Heart left ventricle (tissue), 16 donors: ENCODE measurements at places on chromosomes 12 and 14.

- DNase-seq = no peak
Observed at GRCh38 chr14:90105756-90106155, 44.0 kb downstream of the KCNK13 start.

DNA sequence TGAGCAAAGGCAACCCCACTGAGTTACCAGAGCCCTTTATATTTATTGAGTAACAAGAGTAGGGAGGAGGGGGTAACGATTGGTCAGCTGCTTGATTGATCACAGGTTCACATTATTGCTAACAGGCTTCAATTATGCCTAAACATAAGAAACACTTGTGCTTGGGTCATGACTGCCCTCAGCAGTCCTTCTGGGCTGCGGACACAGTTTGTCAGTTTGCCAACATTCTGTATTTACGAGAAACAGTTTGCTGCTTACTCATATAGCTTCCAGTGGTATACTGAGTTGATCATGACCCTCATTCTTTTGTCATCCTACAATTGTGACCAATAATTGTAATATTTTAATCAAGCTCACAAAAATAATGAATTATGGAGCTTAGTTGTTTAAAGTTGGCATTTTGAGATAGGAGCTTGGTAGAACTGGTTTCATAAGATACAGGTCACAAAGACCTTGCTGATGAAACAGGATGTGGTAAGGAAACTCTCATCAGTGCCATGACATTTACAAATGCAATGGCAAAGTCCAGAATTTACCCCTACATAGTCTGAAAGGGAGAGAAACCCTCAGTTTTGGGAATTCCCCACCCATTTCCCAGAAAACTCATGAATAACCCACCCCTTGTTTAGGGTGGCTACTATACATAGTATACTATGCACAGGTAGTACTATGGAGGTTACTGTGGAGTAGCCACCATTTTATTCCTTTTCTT is 1421.0 kb upstream of the FLRT2 start:
- DNase-seq = no peak

DNA sequence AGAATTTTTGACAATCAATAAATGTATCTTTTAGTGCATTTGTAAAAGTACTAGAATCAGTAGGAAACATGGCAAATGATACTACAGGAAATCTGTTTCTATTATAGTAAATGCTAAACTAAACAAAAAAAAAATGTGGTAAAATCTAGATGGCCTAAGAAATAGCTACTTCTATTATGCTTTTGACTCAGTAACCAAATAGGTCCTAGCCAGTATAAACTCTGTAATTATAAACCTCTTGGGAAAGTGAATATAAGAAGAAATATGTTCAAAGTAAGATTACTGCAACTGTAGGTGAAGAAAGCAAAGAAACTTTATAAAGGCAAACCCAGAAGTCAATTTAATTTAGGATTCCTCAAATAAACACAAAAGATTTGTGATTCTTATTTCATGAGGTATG is 581.2 kb downstream of the LRFN5 start:
- DNase-seq = no peak

DNA sequence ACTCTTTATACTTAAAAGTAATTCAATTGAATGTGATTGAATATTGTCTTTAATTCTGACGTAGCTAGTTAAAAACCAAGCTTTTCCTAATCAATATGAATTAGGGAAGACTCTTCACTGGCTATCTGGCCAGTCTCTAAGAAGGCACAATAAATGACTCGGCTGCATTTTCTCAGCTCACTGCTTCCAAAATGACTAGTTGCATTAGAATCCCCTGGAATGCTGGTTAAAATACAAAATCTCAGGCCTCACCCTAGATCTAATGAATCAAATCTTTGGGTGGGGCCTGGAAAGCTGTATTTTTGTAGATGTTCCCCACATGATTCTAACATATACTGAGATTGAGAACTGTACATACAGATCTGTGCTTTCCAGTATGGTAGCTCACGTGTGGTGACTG is 242.1 kb downstream of the CHST11 start:
- DNase-seq = no peak

DNA sequence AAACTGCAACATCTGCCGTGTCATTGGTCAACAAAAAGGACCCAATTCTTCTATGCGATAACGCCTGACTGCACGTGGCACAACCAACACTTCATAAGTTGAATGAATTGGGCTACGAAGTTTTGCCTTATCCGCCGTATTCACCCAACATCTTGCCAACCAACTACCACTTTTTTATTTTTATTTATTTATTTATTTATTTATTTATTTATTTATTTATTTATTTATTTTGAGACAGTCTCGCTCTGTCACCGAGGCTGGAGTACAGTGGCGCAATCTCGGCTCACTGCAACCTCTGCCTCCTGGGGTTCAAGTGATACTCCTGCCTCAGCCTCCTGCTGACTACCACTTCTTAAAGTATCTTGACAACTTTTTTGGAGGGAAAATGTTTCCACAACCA is 127.4 kb downstream of the RASSF9 start:
- no peak for DNase-seq

DNA sequence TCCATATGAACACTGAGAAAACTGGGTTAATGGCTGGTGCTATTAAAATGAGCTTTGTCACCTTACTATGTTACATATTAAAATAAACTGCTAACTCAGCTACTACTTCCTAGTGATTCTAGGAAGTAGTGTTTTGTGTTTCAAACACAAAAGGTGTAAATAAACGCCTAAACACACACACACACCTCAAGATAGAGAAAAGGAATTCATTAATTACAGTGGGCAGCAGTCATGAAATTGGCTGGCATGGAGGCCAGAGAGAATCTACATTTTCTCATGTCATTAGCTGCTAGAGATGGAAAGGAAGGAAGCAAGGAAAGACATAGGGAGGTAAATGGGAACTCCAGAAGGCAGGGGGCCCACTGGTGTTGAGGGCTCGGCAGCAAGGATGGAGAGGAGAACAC is 787 bp upstream of the PRMT5 start:
- no peak for DNase-seq

DNA sequence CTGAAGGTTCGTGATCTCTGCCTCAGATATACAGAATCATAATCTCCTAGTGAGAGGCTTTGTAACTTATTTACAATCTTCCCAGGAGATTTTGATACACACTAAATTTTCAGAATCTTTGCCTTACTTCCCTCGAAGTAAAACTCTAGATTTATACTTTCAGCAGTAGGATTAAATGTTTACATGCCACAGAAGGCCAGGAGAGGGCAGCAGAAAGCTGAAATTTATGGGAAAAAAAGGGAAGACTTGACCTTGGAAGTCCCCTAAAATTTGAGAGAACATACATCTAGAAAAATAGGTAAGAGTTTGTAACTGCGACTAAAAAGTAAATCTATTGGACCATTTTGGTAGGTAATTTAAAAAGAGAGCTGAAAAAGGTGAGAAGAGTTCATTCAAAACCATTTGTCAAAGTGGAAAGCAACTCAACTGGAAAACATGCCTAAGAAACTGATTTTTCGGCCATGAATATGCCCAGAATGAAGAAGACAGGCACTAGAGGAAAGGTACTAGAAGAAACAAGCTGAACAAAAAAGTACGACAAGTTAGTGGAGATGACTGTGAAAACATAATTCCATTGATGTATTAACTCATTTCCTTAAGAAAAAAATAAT is 242.0 kb upstream of the MDGA2 start:
- DNase-seq = no peak

DNA sequence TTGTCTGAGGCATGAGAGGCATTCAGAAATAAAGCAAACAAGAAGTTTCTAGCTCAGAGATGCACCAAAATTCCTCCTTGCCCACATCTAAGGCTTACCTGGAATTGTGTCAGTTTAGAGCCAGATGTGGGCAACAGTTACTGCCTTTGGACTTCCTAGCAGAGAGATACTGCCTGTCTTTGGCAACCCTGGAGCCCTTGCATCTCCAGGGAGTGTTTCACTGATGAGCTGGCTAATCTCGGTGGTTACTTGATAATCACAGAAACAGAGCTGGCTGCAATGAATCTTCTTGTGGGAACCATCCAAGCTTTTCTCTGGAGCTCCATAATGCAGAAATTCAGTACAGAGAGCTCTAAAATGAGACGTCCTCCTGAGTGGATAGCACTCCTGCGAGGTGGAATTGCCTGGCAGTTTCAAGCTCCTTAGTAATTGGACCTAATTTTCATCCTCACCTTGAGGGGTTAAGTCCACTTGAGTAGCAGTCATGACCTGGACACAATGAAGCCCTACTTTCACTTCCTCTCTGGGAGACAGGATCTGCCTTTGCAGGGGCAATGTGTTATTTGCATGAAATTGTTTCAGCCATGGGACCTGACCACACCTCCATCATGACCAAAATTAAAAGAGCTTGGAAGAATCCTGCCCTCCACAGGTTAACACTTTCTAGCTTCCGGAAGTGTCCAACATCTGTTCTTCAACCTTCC is 108.8 kb upstream of the ARHGAP5 start:
- DNase-seq = no peak

DNA sequence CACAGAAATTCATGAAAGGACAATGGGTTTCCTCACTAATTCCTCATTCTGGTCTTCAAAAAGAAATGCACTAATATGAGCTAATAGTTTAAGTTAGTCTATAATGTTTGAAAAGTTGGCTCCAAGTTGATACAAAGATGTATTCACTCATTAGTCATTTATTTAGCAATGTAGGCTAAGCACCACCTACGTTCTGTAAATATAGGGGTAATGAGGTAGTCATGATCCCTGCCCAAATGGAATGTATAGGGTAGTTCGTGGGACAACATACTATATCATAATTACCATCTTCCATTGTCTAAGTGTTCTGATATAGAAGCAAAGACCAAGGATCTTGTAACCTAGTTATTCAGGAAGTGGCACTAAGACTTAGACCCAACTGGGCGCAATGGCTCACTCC is 86.5 kb downstream of the DIO2 start:
- DNase-seq = no peak

DNA sequence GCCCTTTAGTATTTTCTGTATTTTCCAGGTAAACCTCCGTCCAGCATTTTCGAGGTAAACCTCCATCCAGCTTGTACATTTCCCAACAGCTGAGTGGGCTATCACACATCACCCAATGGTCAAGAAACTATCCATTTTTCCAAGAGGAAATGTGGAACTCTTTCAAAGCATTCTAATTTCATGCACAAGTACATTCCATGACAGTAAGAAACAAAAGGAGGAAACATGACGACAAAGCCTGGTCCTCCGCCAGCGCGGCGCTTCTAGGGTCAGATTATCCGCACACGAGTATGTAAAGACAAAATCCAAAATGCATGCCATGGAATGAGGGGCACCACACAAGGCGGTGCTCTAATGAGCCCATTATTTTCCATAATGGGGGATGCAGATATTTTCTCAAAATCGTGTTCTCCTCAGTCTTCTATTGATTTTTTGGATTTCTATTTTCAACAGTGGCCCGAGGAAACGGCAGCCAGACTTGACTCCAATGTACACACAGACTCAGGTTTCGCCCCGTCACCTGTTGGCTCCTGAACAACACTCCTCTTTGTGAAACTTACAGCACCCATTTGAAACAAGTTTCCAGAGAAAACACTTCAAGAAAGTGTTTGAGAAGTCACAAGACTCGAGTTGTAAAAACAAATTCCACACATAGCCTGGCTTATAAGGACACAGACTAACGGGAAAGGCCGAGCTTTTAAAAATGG is 107.4 kb downstream of the PRICKLE1 start:
- peak; percentile 76 for DNase-seq

- no peak for DNase-seq
Observed at GRCh38 chr14:50007123-50007903, 109.1 kb downstream of the VCPKMT start.

- DNase-seq = no peak
Observed at GRCh38 chr14:99531251-99532096, 50.3 kb downstream of the CCNK start.

DNA sequence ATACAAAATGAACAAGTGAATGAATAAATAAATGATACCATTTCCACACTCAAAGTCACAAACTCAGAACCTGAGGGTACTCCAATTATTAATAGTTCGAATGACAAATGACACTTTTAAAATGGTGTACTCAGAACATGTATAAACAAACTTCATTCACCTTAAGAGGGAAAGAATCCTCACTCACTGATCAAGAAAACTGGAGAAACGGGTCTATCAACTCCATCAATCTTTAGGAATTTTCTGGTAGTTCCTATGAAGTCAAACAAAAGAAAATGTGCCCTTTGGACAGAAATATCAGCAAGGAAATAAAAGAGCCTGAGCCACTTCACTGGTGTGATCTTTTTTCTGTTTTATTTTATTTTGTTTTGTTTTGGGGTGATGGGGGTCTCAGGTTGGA is 5.2 kb upstream of the NRDE2 start:
- no peak for DNase-seq

DNA sequence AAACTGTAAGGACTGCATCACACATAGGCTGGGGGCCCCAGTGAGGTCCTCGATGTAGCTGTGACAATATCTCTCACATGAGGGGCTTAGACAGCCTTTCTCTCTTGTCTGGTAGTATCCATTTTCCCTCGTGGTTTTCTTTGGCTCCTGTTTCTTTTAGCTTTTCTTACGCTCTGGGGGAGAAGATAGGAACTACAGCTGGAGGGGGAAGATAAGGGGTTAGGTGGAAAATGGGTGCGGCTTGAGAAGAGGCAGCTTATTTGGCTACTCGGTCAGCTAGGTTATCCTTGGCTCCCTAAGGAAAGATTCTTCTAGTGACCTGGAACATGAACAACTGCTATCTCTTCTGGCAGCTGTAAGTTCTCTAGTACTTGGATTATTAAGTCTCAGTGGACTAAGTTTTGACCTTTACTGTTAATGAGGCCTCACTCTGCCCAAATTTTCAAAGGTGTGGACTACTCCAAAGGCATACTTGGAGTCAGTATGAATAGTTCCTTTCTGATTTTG is 28.7 kb upstream of the CPNE8 start:
- DNase-seq = no peak

DNA sequence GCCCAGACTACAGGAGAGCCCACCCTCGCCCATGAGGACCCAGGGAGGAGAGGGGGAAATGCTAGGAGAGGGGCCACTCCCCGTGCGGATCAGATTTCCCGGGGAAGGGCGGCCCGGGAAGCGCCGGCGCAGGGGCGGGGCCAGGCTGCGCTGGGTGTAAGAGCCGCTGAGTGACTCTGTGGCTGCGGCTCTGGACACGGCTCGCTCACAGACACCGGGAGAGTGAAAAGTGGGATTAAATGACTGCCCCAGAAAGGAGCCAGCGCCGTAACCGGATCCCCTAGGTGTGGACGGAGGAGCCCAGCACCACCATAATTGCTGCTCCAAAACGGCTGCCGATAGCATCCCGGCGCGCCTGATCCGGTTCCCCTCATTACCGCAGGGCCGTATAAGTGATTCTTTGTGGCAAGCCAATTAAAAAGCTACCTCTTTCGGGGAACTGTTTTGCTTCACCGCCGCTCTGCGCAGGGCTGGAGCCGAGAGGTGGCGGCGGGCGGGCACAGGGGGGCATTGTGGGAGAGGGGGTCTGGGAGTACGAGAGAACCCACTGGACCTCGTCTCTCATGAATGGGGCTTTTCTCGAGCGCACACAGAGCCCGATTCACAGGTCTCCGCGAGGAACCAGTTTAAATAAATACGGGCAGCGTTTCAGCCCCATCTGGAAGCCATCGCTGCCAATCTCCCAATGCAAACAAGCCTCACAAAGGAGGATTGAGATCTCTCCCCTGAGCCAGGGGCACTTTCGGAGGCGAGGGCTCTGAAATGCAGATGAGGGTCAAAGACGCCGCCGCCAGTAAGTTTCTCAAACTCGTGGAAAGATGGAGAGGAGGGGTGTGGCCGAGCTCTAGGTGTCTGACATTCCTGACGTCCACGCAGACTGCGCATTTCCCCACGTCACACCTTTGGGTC is 2.5 kb downstream of the COL2A1 start:
- no peak for DNase-seq

GRCh38 chr14:59464486-59465315 is 479 bp downstream of the GPR135 start:
- peak; percentile 70 for DNase-seq
